ENCODE measurements at places on chromosomes 5 and 9.
A peak's percentile ranks its signal among the peaks of the same experiment; 100 is the strongest.

DNA sequence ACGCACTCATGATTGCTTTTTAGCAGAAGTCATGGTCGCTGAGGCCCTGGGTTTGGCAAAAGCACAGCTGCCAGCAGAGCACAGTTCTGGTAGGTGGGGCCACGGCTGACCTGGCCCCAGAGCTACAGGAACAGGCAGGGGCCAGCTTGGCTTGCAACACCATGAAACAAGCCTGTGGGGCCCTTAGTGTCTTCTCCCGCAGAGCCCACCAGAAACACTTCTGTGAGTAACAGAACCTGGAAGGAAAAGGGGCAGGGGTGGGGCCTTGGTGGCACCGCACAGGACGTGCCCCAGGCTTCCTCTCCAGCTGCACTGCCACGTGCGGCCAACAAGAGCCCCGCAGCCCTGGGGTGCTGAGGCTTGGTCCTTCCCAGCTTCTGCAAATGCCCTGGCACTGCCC, 4.8 kb downstream of the ASB6 start:
- DNase-seq, result no peak

DNA sequence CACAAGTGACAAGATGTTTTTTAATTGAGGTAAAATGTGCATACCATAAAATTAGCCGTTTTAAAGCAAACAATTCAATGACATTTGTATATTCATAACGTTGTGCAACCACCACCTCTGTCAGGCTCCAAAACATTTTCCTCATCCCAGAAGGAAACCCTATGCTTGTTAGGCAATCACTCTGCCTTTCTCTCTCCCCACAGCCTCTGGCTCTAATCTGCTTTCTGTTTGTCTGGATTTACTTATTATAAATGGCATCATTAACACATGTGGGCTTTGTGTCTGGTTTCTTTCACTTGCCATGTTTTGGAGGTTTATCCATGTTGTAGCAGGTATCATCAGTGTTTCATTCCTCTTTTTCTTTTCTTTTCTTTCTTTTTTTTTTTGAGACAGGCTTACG, 1.4 kb upstream of the N4BP3 start:
- DNase-seq, result no peak

DNA sequence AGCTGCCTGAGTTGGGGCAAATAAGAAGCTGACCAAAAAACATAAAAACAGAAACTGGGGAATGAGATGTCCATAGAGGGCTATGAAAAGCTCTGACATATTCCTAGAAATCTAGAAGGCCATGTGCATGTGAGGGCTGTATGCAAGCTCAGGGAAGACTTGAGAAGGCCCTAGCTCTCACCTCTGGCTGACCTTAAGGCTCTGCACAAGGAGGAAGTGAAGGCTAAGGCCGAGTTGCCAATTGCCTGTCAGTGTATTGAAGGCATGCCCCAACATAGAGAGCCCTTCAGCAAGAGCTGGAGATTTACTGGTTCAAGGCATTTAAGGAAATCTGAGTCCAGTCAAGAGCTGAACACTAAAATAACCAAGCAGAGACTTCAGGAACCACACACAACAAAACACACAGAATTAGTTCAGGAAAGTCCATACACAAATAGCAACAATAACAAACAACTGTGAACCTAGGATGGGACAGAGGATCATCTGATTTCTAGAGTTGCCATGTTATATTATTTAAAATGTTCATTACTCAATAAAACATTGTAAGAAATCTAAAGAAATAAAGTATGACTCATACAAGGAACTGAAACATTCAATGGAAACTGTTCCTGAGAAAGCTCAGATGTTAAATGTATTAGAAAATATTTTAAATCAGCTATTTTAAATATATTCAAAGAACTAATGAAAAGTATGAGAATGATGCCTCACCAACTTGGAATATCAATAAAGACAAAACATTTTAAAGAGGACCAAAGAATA, 161.8 kb downstream of the AUH start:
- DNase-seq, result no peak

- no peak for DNase-seq
These were observed 36.2 kb upstream of the POU5F2 start for GRCh38 chr5:93777620-93778019.

GRCh38 chr5:5688194-5688924, 265.9 kb downstream of the ICE1 start:
- no peak for DNase-seq

GRCh38 chr5:134101686-134102439, 12.6 kb upstream of the TCF7 start:
- peak; percentile 56 for DNase-seq

- DNase-seq, result no peak
These were observed 119.8 kb downstream of the SSBP2 start for GRCh38 chr5:81631124-81631523.

DNA sequence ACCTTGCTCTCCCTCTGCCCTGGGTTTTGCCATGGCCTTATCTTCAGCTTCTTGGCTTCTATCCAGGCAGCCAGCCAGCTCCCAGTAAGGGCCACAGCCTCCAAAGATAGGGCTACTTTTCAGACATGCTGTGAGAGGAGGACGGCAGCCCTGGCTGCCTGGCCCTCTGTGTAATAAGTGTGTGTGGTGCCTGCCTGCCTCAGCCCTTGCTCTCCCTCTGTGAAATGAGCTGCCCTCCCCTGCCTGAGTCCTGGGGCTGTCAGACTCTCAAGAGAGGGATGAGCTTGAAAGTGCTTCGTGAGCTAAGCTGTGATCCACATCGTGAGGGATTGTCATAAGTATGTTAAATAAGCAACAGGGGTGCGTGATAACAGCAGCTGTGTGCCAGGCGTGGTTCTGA, 8.1 kb downstream of the NDST1 start:
- DNase-seq, result no peak

DNA sequence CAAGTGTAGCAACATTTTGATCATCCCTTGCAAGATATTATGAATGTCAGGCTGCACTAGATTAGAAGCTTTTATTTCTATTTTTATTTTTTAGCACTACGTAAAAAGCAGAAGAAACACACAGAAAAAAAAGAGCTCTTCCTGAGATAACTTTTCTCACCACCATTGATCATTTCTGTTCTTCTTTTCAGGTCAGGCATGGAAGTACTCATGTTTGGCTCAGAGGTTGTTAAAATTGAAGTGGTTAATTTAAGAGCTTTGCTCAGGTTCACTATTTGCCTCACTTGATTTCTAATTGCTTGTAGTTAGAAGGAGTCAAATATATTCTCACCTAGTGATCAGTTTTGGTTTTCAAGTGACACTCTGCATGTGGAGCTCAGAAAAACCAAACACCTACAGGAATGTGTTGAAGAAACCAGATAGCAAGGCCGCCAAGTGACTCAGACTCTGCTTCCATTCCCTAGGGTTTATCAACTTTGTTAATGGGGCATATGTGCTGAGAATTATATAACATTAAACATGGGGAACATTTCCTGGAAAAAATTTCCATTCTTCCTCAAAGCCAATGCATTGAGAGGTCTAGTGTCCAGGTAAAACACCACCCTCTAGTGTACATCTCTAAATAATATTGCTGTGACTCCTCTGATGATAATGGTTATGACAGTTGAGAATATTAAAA, 679.8 kb downstream of the CETN3 start:
- no peak for DNase-seq

DNA sequence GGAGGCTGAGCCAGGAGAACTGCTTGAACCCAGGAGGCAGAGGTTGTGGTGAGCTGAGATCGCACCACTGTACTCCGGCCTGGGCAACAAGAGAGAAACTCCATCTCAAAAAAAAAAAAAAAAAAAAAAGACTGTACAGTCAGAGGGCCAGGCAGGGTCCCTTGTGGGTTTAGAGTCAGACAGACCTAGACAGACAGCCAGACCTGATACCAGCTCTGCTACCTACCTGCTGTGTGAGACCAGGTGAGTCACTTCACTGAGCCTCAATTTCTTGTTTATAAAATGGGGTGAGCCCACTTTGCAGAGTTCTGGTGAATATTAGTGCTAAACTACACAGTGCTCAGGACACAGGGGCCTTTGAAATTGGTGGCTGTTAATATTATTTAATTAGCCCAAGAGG, 19.7 kb downstream of the TRIM14 start:
- DNase-seq, result no peak

GRCh38 chr5:137040641-137041340, 458.3 kb downstream of the SPOCK1 start:
- no peak for DNase-seq

GRCh38 chr9:89021154-89021803, 30.0 kb downstream of the S1PR3 start:
- no peak for DNase-seq

DNA sequence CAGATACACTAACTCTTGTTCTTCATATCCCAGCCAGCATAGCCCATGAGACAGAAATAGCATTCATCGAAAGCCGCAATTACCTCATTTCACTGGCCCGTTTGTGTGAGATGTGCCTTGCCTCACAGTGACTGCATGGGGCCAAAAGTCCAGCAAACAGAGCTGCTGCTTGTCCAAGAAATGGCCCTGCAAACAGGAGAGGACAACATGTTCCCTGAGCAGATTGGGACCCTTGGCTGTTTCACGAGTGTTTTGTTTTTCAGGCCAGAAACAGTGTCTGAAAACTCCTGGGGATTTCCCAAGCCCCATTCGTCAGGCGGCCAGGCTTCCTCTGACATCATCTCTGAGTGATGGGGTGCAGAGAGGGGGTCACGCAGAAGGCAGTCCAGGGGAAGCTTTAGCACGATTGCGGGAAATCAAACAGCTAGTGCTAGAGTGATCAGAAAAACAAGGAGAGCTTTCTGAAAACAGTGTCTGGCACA, 503.6 kb upstream of the PAPPA start:
- no peak for DNase-seq

GRCh38 chr5:174045470-174046025, at the start of gene NSG2:
Gene NSG2, plus strand, starts transcription at chr5:174045706. Its CDS starts 1,050 bp downstream, at chr5:174046756.
- no peak for DNase-seq

- no peak for DNase-seq
These were observed 266.4 kb upstream of the IRX4 start for GRCh38 chr5:2149195-2149539.

DNA sequence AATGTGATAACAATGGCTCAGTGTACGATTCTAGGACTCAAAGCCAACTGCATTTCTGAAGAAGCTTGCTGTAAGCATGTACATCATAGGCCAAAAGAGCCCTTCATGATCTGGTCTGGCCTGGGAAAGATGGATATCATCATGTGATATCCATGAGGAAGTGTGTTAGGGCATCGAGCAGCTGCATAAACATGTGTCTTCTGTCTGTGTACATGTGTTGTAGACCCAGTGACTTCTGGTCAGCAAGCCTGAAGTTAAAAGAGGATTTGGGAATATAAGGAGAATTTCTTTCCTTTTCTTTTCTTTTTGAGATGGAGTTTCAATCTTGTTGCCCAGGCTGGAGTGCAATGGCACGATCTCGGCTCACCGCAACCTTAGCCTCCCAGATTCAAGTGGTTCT, 15.5 kb upstream of the NAA35 start:
- no peak for DNase-seq

- no peak for DNase-seq
These were observed 25.1 kb downstream of the TBC1D2 start for GRCh38 chr9:98230304-98230703.

DNA sequence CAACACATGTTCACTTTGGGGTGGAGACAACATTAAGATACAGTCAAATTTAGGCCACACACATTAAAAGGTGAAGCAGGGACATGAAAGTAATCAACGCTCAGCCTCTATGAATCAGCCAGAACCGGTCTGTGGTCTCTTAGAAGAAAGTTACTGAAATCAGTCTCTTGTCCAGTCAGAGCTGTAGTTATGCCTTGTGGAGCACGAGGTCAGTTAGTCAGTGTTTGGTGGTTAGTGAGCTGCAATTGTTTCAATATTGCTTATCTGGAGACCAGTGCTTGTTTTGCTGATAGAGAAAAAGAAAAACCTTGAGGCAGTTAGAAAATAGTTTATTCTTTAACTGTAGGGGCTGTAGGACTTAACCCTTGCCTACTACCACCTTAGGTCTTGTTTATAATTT, 157.8 kb upstream of the RASEF start:
- no peak for DNase-seq

DNA sequence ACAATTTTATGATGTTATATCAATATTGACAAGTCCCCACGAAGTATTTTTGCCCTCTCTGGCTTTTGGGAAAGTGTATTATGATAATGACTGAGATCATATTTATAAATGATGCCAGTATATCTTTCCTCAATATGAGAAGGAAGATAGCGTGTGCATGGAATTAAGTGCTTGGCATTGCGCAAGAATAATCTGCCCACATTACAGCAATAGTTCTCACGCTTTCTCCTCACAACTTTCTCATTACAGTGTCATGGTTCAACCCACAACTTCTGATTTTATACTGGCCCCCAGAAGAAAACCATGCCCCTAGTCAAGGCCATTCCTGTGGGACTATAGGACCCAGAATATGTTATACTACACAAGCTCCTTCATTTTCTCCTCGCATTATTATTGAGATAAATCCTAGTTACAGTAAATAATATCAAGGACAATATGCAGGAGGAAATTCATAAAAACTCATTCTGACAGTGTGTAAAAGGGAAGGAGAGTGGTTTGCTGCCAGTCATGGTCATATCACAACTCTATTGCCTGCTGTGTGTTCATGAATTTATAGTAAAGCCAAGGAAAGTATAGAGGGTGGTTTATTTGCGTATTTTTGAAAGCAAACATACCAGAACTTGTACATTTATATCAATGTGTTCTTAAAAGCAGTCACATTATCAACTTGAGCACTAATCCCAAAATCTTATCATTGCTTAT, 114.1 kb downstream of the PIK3R1 start:
- no peak for DNase-seq

- no peak for DNase-seq
These were observed 556.1 kb downstream of the CDH9 start for GRCh38 chr5:26482076-26482809.

DNA sequence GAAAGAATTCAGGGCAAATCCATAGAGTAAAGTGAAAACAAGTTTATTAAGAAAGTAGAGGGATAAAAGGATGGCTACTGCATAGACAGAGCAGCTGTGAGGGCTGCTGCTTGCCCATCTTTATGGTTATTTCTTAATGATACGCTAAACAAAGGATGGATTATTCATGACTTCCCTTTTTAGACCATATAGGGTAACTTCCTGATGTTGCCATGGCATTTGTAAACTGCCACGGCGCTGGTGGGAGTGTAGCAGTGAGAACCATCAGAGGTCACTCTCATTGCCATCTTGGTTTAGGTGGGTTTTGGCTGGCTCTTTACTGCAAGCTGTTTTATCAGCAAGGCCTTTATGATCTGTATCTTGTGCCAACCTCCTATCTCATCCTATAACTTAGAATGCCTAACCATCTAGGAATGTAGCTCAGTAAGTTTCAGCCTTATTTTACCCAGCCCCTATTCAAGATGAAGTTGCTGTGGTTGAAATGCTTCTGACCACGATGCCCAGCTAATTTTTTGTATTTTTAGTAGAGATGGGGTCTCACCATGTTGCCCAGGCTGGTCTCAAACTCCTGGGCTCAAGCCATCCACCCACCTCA, 42.1 kb downstream of the RFK start:
- DNase-seq, result no peak

DNA sequence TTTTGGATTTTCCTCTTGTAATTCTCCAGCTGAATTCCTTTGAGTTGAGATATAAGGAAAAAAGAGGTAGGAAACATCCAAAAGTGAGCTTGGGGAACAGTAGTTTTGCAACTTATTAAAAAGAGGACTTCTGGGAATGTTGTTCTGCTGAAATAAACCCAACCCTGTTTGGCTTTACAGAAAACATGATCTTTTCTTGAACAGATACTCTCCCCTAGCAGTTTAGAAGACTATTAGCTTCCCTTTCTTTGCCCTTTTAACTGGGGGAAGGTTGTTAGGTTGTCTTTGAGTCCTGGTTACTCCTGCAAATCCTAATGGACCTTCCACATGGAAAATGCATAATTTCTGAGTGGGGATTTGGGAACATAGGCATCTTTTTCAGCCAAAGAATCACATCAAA, 168.7 kb upstream of the RPS23 start:
- DNase-seq, result no peak
